ENCODE measurements at places on chromosomes 2 and 18.

DNA sequence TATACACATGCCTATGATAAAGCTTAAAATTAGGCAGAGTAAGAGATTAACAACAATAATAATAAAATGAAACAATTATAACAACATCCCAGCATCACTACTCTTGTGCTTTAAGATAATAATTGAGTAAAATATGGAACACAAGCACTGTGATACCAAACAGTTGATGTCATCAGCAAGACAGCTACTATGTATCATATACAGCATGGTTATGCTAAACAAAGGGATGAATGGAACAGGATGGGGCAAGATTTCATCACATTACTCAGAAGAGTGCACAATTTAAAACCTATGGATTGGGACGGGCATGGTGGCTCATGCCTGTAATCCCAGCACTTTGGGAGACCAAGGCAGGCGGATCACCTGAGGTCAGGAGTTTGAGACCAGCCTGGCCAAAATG, 1221.0 kb downstream of the SUCLG1 start:
- DNase-seq = no peak

- DNase-seq = no peak
Measured at GRCh38 chr2:149042881-149043280, 4.4 kb downstream of the LYPD6B start.

DNA sequence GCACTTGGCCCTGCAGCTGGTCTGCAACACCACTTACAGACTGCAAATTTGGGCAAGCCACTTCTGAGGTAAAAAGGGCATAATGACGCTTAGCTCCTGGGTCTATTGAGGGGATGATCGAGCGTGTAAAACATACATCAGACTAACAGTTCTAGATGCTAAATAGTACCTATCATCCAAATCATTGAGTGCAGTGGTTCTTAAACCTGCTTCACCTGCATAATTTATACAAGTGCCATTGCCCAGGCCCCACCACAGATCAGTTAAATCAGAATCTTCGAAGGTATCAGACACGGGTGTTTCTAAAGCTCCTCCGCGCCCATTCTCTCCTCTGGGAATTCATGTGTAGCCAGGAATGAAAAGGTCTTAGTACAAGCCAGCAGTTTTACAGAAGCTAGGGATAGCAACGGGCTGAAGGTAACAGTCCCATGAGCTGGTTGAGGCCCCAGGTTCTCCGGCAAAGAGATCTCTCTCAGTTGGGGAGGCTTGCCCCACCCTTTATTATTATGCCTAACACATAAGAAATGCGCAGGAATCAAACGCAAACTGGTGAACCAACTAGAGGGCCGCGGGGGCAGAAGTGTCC, 737 bp upstream of the RNF181 start:
- DNase-seq = no peak

- no peak for DNase-seq
Measured at GRCh38 chr2:85692039-85692645, 2.0 kb upstream of the GNLY start.

DNA sequence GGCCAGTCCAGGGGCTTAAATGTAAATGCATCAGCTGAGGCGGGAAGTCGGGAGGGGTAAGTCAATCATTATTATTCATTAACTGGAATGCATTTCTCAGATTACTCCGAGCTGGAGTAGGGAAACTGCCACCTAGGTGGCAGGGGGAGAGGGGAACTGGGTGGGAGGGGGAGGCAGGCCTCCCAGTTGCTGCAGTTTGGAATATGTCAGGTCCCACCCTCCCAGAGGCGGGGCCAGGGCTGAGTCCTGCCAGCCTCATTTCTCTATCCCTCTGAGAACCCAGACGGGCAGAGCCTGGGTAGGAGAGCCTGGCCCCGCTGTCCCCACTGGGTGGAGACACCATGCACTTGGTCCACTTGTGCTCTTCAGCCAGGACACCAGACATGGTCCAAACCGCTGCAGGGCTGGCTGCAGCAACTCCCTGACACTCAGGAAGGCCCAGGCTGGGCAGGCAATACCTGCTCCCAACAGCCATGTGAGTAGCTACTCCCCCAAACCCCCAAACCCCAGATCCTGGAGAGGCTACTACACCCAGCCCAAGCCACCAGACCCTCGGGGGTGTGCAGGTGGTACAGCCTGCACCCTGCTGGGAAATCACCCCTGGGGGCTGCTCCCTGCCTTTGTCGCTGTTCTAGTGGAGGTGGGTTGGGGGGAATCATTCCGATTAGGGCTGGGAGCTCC, at the start of gene GPBAR1:
Gene GPBAR1 (plus strand): TSS at position 274 of the 681 bp plus-strand sequence. CDS start 1,710 bp downstream, outside the sequence.
- no peak for DNase-seq

GRCh38 chr2:230447455-230448451, 31.8 kb downstream of the SP100 start:
- DNase-seq = no peak

- DNase-seq = peak; percentile 67
Measured at GRCh38 chr2:195967336-195967735, 101.3 kb downstream of the DNAH7 start.

GRCh38 chr18:24114924-24115549, 23.8 kb upstream of the CABYR start:
- no peak for DNase-seq

GRCh38 chr2:231617059-231617926, 24.6 kb downstream of the TEX44 start:
- peak; percentile 42 for DNase-seq

DNA sequence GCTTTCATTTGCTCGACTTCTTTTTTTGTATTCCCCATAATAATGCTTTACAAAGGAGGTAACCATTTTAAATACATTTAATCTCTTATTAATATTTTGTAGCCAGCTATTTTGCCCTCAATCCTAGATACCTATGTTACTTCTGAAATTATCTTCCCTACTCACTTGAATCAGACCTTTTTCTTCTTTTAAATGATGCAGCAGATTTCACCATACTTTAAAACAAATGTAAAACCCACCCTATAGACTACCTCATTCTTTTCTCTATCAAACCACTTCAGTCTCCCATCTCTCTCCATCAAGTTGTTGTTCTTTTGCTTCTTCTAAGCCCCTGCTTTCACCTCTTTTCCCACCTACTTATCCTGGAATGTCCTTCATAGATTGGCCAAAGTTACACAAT, 151.5 kb upstream of the DNMT3A start:
- no peak for DNase-seq

DNA sequence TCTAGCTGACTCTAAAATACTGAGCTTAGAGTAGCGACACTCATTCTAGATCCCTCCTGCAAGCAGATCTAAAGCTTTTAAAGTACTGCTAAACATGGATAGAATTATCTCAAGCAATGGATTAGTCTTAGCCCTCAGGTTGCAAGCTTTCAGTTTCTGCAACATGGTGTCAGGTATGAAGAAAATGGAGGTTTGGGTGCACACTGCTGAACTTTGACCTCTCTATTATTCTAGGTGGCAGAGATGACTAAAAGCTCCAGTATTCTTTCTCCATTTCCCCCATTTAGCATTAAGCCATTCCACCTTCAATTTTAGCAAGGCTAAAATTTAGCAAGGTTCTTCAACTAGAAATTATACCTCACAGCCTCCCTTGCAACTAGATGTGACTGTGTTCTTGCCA, 117.0 kb downstream of the CACNB4 start:
- no peak for DNase-seq

GRCh38 chr2:48510329-48510728, 19.6 kb upstream of the STON1 start:
- peak; percentile 68 for DNase-seq

DNA sequence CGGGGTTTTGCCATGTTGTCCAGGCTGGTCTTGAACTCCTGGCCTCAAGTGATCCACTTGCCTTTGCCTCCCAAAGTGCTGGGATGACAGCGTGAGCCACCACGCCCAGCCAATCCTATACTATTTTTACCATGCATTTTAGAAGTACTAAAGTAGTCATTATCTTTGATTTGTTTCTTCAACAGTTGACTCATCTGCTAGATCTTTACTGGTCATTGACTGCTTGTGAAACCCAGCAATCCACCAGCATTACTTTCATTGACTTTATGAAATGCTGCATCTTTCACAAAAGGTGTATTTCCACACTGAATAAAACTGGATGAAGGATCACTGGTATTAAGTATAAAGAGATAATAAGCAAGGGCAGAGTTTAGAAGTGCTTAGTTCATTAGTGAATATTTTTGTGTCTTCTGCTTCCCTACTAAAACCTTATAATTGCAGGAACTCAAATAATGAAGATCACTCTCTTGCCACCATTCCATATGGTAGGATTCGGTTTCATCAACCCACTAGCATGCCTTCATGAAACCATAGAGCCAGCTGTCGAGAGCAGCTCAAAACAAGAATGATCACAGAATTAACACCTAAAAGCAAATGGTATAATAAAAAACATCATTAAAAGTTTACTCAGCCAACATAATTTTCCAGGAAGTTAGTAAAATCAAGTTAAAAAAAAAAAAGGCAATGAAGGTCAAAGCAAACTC, 33.1 kb downstream of the IRS1 start:
- no peak for DNase-seq

DNA sequence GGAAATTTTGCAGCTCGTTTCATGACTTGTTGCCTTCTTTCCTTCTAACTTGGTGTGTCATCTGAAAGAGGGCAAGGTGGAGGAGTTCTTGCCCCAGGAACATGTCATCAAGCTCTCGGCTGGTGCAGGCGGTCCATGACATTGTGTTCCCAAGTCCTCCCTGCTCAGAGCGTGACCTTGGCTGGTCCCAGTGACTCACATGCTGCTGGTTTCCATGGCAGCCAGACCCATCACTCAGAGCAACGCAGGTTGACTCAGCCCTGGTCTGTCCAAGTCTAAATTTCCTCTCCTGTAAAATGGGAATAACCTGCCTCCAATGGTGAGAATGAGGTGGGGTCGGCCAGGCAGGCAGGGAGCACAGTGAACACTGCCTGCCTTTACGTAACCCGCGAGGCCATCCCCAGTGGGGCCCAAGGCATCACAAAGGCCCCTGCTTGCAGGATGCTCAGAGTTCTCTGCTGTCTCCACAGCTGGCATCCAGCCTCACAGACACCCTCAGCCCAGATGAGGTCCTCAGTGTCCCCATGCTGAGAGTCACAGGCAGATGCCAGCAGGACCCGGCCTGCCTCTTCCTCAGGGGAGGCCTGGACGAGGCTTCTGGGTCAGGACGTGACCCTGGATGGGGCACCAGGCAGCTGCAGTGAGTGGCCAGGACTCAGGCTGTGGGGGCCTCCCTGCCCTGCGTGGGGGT, 143.7 kb downstream of the TPO start:
- DNase-seq = peak; percentile 65

- no peak for DNase-seq
Measured at GRCh38 chr2:120902592-120902991, 166.9 kb downstream of the GLI2 start.

GRCh38 chr18:59725142-59725541, 27.9 kb upstream of the CCBE1 start:
- DNase-seq = peak; percentile 42

- DNase-seq = no peak
Measured at GRCh38 chr18:12014086-12014485, 32.8 kb downstream of the IMPA2 start.

Measured in fibroblast of pulmonary artery (primary cell).